ENCODE measurements at places on chromosomes 12 and 14.

DNA sequence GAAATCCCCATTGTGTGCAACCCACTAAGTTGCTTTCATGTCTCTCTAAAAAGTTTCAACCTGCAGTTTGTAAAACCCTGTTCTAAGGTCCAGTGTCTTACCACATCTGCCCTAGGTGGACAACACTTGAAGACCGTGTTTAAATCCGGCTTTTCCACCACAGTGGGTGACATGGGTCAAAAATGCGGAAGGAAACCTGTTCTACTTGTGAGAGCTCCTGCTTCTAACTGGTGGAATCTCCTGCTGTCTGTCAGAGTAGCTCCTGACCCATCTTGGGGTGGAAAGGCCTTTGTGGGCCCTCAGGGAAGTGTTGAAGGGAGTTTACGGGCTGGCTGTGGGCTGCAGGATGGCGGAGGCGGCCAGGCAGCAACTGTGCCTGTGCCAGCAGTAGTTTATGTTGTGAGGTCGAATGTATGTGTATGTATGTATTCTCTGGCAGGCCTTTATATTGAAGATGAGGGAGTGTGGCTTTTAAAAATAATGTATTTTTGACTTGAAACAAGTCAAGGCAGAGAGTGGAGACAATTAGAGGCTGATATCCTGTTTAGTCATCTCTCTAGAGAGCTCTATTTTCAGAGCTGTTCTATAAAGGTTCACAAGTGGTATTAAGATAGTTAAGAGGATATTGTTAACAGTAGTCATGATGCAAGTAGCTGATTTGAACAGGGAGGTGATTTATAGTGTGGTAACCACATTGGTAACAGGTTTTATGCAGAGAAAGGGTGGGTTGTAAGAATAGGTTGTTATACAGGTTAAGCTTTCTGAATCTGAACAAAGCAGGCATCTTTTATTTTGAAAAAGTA, 67.0 kb downstream of the PRKCH start:
- DNase-seq = no peak

- no peak for DNase-seq
Observed at GRCh38 chr14:21880918-21881317, 207.3 kb upstream of the OR4E1 start.

DNA sequence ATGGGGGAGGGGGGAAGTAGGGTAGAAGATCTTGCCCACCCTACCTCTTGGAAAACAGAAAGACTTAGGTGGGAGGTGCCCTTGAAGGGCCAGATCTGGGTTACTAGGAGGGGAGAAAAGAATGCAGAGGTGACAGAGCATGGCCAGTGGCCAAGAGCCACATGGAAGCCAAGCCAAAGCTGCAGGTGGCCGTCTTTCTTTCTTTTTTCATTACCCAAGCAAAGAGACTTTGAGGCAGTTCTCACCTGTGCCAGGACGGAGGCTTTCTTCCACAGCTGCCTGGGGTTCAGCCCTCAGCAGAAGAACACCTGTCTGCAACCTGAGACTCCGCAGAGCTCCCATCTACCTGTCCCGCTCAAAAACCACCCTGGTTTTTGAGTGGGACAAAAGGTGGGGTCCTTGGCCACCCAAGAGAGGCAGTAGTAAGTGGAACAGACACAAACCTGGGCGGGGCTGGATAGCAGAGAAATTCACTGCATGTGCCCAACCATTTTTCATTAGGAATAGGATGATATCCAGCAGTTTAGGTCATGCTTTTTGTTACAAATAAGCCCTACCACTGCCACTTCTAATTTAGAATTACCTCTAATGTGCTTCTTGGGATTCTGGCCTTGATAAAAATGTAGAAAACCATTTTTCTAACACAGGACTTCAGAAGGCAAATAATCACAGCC, 116.5 kb downstream of the DYRK2 start:
- DNase-seq = no peak

DNA sequence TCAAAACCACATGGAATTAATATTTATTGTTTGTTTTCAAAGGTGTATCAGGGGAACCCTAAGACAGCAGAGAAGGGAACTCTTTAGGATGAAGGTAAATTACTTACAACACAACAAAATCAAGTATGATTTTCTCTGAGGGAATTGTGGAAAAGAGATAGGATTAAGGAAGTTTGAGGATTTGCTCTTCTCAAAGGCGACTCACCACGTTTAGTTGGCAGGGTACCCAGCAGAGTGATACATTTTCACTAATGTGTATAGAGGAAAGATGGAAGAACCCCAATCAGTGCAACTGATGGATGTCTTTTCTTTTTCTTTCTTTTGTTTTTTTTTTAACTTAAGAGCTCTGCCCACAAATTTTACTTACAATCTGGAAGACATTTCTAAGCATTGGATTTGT, 499.2 kb downstream of the CCER1 start:
- DNase-seq = no peak

- DNase-seq = no peak
Observed at GRCh38 chr12:41585784-41586183, 397.7 kb downstream of the PDZRN4 start.

GRCh38 chr14:87111741-87112140, 881.2 kb downstream of the GALC start:
- no peak for DNase-seq

DNA sequence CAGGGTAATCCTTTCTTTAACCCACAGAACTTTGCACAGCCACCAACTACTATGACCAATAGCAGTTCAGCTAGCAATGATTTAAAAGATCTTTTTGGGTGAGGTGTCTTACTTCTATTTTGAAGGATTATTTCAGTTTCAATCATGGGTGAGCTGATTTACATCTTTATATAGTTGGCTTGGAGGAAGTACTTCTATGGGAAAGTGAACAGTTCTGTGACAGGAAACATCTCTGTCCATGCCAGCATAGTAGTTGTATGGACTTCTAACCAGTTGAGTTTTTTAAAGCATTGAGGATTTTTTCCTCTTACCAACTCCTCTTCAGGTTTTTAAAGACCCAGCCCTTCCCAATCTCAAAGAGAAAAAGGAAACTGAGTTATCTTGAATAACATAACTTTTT, 17.8 kb upstream of the SLC17A8 start:
- DNase-seq = no peak

- no peak for DNase-seq
Observed at GRCh38 chr12:45050751-45051571, at the start of gene DBX2. Gene DBX2, minus strand, starts transcription at chr12:45051099. Its CDS starts 172 bp downstream, at chr12:45050927.

DNA sequence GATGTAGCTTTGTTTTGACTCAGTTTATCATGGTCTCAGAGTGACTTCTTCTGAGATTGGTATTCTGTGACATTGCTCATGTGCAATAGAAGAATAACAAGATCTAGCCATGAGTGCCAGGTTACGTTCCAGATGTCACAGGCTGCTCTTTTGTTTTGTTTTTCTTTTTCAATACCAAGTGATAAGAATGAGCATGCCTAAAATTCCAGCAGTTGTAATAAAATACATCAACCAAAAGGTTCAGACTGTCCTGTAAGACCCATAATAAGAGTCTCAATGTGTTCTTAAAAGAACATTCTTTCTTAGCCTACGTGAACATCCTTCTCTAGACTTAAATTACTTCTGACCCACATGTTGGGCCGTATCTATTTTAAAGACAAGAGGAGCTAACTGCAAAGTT, 669.2 kb downstream of the DIO2 start:
- no peak for DNase-seq
